CD8-positive, alpha-beta memory T cell (primary cell): ENCODE measurements at places on chromosomes 2 and 18. TPM values are rescaled to one million over a fixed set of nuclear protein-coding genes. Genes with fewer than 3 reads are reported as not detected.

The ANKRD30BL gene
- total RNA-seq = not detected

The COL3A1 gene
- total RNA-seq = 0.09 TPM

The ONECUT2 gene
- total RNA-seq = not detected

The PTPRM gene
- 7.4 TPM for total RNA-seq

The CCDC141 gene
- total RNA-seq = 1.6 TPM

The FAM110C gene
- 0.44 TPM for total RNA-seq

The ALPP gene
- not detected for total RNA-seq

The ABCG8 gene
- not detected for total RNA-seq

The MC2R gene
- not detected for total RNA-seq

GRCh38 chr2:174072069-174072468 is 106.9 kb upstream of the SP3 start:
- no peak for DNase-seq
- no peaks in the 10 kb centered on the region for H3K27me3 ChIP-seq
- H3K4me1 ChIP-seq = no peaks in the 10 kb centered on the region
- H3K4me3 ChIP-seq = no peak overlapping the region

DNA sequence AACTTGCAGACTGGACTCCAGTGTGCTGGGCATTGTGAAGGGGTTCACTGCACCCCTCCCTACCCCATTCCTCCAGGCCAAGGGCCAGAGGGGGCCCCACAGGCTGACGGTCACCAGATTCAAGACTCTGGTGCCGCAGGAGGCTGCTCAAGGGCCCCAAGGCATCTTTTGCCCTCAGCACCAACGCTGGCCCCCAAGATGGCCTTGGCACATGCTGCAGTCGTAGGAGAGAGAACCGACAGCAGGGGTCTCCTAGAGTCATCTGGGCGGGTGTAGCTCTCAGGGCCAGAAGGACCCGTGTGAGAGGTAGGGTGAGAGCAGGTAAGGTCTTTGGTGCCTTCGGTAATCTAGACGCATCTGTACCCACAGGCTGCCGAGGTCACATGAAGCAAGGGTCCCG is 18.7 kb upstream of the ODC1 start:
- H3K4me1 ChIP-seq = no peaks in the 10 kb centered on the region
- no peaks in the 10 kb centered on the region for H3K36me3 ChIP-seq
- peaks cover 3% of the 10 kb centered on the region for H3K27me3 ChIP-seq

GRCh38 chr2:56671973-56672569 is 488.3 kb downstream of the CCDC85A start:
- DNase-seq = no peak
- H3K4me1 ChIP-seq = no peaks in the 10 kb centered on the region
- no peaks in the 10 kb centered on the region for H3K36me3 ChIP-seq
- H3K4me3 ChIP-seq = no peak overlapping the region
- no peak overlapping the region for H3K27ac ChIP-seq

- H3K36me3 ChIP-seq = no peaks in the 10 kb centered on the region
- no peak overlapping the region for H3K4me3 ChIP-seq
- H3K27me3 ChIP-seq = no peaks in the 10 kb centered on the region
- no peak for DNase-seq
These were observed 29.0 kb downstream of the PHLPP1 start for GRCh38 chr18:62744076-62744968.

- H3K27ac ChIP-seq = no peak overlapping the region
- H3K4me1 ChIP-seq = no peaks in the 10 kb centered on the region
- H3K4me3 ChIP-seq = no peak overlapping the region
- H3K36me3 ChIP-seq = no peaks in the 10 kb centered on the region
These were observed 439.3 kb downstream of the CBLN2 start for GRCh38 chr18:72104851-72105250.

GRCh38 chr2:223155956-223156355 is 104.0 kb downstream of the KCNE4 start:
- no peaks in the 10 kb centered on the region for H3K27me3 ChIP-seq
- H3K27ac ChIP-seq = no peak overlapping the region
- DNase-seq = no peak
- H3K4me1 ChIP-seq = no peaks in the 10 kb centered on the region
- H3K36me3 ChIP-seq = no peaks in the 10 kb centered on the region
- H3K4me3 ChIP-seq = no peak overlapping the region

GRCh38 chr2:86241611-86242010 is 42.4 kb downstream of the MRPL35 start:
- no peaks in the 10 kb centered on the region for H3K27me3 ChIP-seq
- H3K4me3 ChIP-seq = no peak overlapping the region
- DNase-seq = no peak
- H3K4me1 ChIP-seq = no peaks in the 10 kb centered on the region
- H3K36me3 ChIP-seq = no peaks in the 10 kb centered on the region

GRCh38 chr2:20563833-20564232 is 87.1 kb downstream of the HS1BP3 start:
- DNase-seq = no peak
- no peak overlapping the region for H3K27ac ChIP-seq
- H3K36me3 ChIP-seq = no peaks in the 10 kb centered on the region
- no peaks in the 10 kb centered on the region for H3K27me3 ChIP-seq
- no peak overlapping the region for H3K4me3 ChIP-seq

- no peak for DNase-seq
- no peak overlapping the region for H3K27ac ChIP-seq
- no peaks in the 10 kb centered on the region for H3K27me3 ChIP-seq
- H3K36me3 ChIP-seq = no peaks in the 10 kb centered on the region
- H3K4me1 ChIP-seq = no peaks in the 10 kb centered on the region
These were observed 16.8 kb downstream of the ASXL3 start for GRCh38 chr18:33594799-33595198.

DNA sequence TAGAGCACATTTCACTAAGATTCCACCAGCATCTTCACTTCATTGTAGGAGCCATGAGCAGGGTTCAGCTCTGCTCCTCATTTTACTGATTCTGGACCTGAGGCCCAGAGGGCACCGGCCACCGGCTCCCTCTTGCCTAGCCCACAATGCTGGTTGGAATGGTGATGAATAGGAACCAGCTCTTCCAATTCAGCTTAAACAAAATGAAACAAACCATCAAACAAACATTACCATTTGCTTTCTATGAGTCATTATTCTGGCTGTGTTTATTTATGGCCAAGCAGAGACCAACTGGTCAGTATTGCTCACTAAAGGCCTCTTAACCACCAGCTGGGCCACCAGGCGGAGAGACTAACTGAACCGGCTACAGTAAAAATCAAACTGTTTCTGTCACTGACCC is 176.7 kb downstream of the MTX2 start:
- H3K27ac ChIP-seq = no peak overlapping the region
- no peaks in the 10 kb centered on the region for H3K36me3 ChIP-seq
- H3K4me1 ChIP-seq = no peaks in the 10 kb centered on the region

DNA sequence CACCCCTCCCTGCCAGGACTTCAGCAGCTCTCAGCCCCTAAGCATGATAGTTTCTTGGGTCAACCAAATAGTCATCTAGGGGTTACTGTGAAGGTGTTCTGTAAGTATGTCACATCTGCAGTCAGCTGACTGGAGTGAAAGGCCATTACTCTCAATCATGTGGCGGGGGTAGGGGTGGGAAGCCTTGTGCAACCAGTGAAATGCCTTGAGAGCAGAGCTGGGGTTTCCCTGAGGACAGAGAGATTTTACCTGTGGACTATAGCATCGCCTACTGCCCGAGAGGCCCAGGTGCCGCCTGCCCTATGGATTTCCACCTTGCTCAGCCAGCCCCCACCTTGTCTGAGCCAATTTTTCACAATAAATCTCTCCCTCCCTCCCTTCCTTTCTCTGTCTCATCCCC is 20.9 kb upstream of the KLF11 start:
- H3K36me3 ChIP-seq = no peaks in the 10 kb centered on the region
- no peaks in the 10 kb centered on the region for H3K27me3 ChIP-seq
- no peak for DNase-seq
- no peaks in the 10 kb centered on the region for H3K4me1 ChIP-seq
- H3K27ac ChIP-seq = no peak overlapping the region
- no peak overlapping the region for H3K4me3 ChIP-seq

DNA sequence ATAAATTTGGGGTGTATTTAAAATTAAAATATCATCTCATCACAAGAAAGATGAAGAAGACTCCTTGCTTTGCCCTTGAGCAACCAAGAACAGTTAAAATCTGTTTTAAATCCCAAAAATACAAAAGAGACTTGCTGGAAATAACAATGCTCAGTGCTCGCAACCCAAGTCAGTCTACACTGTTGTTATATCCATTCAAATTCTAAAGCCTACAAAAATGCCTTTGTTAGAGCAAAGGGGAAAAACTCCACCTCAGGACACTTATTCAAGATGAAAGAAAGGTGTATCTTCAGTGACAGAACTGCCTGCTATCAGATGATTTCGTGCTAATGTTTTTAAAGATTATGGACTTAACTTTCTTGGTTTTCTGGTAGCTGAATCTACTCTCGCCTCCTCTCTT is 111.9 kb upstream of the TANK start:
- H3K27ac ChIP-seq = no peak overlapping the region
- H3K4me1 ChIP-seq = no peaks in the 10 kb centered on the region
- H3K27me3 ChIP-seq = no peaks in the 10 kb centered on the region
- no peaks in the 10 kb centered on the region for H3K36me3 ChIP-seq

DNA sequence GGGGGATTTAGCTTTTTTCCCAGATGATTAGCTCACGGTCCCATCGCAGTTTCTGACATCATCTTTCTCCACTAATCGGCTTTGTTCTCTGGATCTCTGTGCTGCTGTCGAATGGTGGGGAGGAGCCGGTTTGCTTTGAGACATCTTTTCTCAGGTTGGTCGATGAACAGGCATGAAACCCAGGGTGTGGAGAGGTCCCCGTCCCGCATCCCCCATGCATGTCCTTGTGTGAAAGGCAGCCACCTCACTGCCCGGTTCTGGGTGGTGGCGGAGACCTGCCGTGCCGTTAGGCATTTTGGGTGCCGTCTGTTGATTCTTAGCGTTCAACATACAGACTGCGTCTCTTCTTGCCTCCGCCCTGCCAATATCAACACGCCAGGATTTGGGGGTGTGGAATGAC is 57.8 kb downstream of the CTDP1 start:
- no peaks in the 10 kb centered on the region for H3K4me1 ChIP-seq
- no peak for DNase-seq
- H3K36me3 ChIP-seq = peaks cover 41% of the 10 kb centered on the region
- H3K27ac ChIP-seq = no peak overlapping the region

DNA sequence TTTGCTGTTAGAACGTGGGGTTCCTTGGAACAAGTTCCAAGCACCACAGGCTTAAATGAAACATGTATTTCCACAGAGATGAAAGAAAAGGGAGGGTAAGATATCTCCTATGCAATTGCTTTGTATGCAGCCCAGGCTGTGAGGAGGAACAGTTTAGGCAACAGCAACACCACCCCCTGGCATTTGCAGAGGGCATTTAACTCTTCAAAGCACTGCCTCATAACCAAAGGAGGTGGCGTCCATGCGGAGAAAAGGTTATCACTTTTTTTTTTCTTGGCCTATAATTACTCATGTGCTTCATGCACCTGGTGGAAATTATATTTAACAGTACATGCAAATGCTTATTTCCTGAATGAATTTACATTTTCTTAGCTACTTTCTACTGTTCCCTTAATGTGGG is 286.0 kb downstream of the LPIN1 start:
- DNase-seq = no peak
- no peak overlapping the region for H3K27ac ChIP-seq
- no peaks in the 10 kb centered on the region for H3K36me3 ChIP-seq
- H3K4me1 ChIP-seq = peaks cover 19% of the 10 kb centered on the region
- H3K4me3 ChIP-seq = no peak overlapping the region
- H3K27me3 ChIP-seq = no peaks in the 10 kb centered on the region

DNA sequence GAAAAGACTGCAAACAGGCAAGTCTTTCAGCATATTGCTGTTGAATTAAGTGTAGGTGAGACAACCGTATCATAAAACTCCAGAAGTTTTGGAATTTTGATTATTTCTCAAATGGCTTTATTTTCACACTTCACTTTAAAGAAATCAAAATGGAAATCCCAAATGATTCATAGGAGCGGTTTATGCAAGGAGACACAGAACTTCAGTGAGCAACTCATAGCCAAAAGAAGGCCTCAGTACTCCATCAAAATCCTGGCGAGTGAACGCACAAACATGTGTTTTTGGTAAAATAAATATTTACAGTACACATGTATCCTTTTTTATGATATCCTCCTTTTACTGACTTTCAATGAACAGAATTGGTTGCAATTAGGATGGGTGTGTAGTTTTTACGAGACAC is 140.4 kb upstream of the APCDD1 start:
- no peaks in the 10 kb centered on the region for H3K4me1 ChIP-seq
- no peak overlapping the region for H3K4me3 ChIP-seq
- no peaks in the 10 kb centered on the region for H3K27me3 ChIP-seq
- H3K27ac ChIP-seq = no peak overlapping the region
- DNase-seq = no peak

DNA sequence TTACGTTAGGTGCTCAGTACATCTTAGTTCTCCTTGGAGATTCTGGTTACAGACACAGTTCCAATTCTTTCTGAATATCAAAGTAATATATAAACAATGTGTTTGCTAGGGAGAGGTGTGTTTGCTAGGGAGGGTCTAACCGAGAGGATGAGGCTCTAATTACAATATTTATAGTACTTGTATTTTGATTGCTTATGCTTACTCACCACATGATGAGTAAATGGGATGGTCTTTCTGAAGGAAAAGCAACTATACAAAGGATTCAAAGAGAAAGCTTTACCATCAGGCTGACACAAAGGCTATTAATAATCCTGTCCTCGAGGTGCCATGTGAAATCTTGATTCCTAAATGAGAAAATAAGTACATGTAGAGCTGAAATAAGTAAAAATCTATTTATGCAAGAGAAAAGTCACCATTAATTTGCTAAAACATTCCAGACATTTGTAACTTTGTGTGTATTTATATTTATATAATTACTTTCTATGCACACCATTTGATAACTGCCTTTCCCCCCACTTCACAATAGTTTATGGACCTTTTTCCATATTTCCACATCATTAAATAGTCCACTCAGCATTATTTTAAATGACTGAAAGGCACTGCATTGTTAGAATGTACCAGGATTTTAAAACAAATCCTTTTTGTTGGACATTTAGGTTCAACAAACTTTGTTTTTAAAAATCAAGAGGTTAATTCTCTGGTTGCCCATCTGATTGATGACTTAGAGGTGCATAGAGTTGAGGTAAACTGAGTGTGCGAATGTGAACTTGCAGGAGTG is 94.5 kb upstream of the FN1 start:
- no peak overlapping the region for H3K27ac ChIP-seq
- no peak for DNase-seq

DNA sequence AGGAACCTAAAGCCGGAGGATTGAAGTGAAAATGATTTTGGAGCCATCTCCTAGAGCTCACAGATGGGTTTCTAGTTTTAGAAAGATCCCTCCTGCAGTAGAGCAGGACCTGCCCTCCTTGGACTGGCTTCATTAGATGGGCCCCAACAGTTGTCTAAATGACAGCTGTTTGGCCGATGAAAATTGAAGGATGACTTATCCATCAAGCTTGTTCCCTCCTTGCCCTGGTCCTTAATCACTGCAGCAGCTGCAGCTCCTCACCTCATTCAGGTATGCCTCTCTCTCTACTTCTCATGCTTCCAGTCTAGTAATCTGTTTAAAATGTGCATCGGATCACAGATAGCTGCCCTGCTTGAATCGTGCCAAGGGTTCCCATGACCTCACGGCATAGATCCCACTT is 677.6 kb downstream of the BCL11A start:
- H3K4me3 ChIP-seq = no peak overlapping the region
- no peaks in the 10 kb centered on the region for H3K4me1 ChIP-seq
- H3K27me3 ChIP-seq = no peaks in the 10 kb centered on the region
- DNase-seq = no peak

- no peaks in the 10 kb centered on the region for H3K36me3 ChIP-seq
- no peaks in the 10 kb centered on the region for H3K4me1 ChIP-seq
- H3K27ac ChIP-seq = no peak overlapping the region
- DNase-seq = no peak
- no peaks in the 10 kb centered on the region for H3K27me3 ChIP-seq
These were observed 38.6 kb downstream of the SLC25A12 start for GRCh38 chr2:171855401-171855800.
